NCI-H2171 treated with DMSO at 0.1 percent for 48 hours (cell line): ENCODE measurements at places on chromosomes 12 and 14.

DNA sequence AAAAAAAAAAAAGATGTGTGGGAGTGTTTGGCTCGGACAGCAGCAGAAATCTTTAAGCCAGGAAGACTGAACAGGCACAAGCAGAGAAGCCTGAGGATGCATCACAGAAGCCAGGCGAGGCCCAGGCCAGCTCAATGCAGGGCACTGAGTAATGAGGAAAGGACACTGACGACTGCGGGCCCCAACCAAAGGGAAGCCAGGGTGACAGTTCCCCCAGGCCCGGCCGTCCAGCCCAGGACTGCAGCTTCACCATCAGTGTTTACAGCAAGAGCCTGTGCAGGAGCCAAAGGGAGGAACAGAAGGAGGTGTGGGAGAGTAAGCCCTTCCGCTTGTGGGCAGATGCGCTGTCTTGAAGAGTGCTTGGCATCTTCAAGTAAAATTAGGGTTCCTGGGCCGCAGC is 205.3 kb upstream of the SFSWAP start:
- no peak for DNase-seq

DNA sequence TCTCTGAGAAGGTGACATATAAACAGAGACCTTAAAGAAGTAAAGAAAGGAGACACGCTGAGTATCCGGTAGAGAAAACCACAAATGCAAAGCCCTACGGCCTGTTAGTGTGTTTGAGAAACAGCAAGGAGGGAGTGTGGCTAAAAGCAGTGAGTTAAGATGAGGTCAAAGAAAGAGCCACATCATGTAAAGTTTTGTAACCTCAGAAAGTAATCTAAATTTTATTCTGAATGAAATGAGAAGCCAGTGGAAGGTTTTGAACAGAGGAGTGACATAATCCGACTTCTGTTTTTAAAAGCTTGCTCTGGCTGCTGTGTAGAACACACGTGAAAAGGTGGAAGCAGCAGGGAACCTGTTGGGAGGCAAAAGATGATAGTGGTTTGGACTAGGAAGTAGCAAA is 32.6 kb downstream of the PPP2R5E start:
- DNase-seq, result no peak

DNA sequence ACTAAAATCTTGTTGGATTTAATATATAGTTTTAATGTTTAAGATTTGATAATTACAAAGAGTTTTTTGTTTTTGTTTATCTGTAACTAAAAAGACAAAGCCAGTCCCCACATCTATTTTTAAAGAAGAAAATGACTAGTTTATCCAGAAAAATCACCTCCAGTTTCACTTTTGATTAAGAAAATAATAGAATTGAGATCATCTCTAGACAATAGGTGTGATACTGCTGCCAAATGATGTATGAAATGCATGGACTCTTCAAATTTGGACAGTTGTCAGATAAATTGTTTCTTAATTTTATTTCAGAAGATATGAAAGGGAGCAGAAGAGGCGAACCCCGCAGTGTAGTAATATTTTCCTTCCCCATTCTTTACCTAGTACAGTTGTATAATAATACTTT is 20.0 kb downstream of the PCNX4 start:
- DNase-seq, result no peak

GRCh38 chr12:77761286-77761685 is 69.4 kb upstream of the NAV3 start:
- no peak for DNase-seq

GRCh38 chr14:99612071-99612737 is 8.2 kb upstream of the CCDC85C start:
- DNase-seq, result peak; percentile 53

DNA sequence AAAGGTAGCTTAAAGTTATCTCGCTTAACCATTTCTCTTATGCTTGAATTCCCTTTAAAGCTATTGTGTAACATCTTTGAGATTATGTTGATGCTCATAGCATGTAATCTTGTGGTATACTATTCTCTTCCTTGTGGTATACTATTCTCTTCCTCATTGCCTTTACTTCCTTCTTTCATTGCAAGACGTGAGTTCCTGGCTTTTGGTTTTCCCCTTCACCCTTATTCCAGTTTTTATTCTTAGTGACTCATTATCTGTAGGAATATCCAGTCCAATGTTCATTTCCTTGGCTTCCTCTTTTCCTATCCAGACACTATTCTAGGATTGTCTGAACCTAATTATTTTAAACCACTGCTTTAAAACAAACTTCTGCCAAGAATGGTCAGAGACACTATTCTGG is 564.0 kb downstream of the CCER1 start:
- DNase-seq, result no peak
